ENCODE measurements at places on chromosomes 11 and 22.

DNA sequence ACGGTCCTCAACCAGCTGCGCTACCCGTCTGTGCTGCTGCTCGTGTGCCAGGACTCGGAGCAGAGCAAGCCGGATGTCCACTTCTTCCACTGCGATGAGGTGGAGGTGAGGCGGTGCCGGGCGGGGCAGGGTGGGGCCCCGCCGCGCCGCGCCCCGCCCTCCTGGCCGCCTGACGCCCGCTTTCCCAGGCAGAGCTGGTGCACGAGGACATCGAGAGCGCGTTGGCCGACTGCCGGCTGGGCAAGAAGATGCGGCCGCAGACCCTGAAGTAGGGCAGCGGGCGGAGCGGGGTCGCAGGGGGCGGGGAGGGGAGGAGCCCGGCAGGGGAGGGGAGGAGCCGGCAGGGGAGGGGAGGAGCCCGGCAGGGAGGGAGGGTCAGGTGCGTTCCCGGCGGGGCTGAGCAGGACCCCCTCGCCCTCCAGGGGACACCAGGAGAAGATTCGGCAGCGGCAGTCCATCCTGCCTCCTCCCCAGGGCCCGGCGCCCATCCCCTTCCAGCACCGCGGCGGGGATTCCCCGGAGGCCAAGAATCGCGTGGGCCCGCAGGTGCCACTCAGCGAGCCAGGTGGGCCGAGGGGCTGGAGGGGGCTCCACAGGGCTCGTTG lies 14.7 kb downstream of the EPS8L2 start:
- DNase-seq, result no peak

DNA sequence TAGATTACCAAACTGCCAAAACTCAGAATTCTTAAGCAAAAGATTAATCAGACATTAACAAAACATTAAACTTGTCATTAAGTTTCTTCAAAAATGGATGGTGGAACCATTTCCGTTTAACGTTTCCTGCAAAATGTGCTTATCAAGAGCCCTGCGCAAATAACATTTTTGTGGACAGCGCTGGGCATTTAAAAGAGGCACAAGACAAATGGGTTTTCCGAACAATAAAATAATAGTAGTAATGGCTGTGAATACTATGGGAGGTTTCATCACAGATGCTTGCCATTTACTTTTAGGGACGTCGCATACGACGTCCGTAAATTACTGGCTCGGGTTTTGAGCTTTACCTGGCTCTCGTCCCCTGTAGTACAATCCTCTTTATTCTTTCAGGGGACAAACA lies 1.1 kb downstream of the NPAT start:
- DNase-seq, result peak; percentile 13

GRCh38 chr22:41401781-41402648 lies 20.3 kb downstream of the TEF start:
- DNase-seq, result peak; percentile 52

DNA sequence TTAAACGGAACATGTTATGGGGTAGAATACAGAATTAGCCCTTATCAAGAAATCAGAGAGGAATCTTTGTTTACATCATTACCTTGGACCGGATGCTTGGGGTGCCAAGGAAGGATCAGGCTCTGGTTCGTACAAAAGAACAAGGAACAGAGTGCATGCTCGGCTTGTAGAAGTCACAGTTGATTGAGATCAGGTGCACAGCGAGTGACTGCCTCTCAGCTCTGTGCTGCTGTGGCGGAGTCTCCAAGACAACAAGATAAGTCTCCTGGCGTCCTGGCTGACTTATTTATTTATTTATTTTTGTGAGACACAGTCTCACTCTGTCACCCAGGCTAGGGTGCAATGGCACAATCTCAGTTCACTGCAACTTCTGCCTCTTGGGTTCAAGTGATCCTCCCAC lies 31.8 kb downstream of the GLB1L2 start:
- DNase-seq, result no peak

DNA sequence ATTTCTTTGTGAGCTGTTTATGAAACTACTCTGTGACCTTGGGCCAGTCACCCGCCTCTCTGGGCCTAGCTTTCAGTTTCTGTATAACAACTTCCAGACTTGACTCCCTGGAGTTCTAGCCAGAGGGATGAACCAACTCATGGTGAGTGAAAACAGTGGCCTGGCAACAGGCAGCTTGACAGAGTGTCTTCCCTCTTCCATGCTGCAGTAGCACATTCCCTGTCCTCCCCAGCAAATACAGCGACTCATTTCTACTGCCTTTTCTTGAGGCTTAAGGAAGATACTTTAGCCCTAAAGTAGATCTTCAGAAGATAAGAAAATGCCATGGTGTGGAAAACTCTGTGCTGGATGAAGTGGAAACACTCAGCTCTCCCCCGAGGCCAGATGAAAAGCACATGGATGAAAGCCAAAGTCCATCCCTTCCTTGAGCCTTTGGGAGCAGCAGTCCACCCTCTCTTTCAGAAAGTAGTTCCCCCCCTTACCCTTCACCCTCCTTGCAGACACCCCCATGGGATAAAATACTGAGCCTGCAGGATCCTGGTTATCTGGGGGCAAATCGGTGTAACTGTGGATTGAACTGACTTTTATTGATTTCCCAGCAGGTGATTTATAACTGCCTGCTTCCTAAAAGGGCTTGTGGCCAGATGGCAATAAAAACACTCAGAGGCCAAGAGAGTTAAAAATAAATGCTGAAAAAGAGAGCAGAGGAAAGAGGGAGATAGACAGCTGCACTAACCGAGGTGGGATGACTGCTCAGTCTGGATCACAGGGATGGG lies 24.1 kb downstream of the IRAG1 start:
- DNase-seq, result no peak

- DNase-seq, result no peak
These were observed 463 bp downstream of the TMEM126B start for GRCh38 chr11:85628771-85629341.

DNA sequence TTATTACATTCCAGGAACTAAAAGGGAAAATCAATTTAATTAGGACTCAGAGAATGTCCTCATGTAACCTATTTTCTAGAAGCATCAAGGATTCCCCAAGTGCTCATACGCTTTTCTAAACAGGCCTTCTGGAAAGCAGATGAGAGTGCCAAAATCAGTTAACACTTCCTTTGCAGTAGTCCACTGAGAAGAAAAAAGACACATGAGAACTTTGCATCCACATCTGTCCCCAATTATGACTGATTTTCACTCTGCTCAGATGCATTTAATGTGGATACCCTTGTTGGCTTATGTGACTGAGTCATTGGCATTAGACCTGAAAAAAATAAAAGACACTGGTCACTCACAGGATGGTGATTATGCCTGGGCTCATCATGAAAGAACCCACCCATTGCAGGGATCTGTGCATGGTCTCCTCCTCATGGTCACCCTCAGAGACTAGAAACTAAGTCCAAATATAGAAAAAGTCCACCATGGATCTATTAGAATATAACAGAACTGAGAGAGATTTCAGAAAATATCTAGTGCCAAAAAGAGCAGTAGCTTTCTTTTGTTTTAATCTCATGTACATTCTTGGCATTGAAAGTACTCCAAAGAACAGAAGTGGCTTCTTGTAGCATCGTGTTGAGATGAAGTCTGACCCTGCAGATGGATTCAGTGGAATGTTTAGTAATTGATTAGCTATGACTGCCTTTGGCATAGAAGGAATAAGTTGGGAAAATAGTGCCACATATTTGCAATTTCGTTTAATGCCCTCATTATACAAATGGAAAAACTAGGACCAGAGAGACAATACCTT lies 48.8 kb upstream of the FIBIN start:
- DNase-seq, result no peak

- no peak for DNase-seq
These were observed 3.1 kb downstream of the TMEM25 start for GRCh38 chr11:118533769-118534729.

GRCh38 chr11:225734-226453 lies 10.2 kb downstream of the SIRT3 start:
- no peak for DNase-seq

- DNase-seq, result no peak
These were observed 38.8 kb downstream of the GNB1L start for GRCh38 chr22:19815823-19816290.

DNA sequence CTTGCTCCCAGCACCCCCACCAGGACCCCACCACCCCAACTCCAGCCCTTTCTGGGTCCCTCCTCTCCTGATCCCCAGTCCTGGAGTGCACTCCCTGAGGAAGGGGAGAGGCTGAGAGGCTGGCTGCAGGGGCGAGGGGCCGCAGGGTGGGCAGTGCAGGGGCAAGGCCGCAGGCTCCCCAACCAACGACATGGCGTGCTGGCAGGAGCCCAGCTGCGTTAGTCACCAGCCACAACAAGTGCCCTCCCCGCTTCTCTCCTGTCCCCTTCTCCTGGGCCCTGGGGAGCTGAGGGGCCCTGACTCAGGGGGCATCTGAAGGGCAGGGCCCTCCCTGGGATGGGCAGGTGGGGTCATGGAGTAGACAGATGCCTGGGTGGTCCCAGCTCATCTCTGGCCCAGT lies 2.3 kb downstream of the CABP7 start:
- no peak for DNase-seq

DNA sequence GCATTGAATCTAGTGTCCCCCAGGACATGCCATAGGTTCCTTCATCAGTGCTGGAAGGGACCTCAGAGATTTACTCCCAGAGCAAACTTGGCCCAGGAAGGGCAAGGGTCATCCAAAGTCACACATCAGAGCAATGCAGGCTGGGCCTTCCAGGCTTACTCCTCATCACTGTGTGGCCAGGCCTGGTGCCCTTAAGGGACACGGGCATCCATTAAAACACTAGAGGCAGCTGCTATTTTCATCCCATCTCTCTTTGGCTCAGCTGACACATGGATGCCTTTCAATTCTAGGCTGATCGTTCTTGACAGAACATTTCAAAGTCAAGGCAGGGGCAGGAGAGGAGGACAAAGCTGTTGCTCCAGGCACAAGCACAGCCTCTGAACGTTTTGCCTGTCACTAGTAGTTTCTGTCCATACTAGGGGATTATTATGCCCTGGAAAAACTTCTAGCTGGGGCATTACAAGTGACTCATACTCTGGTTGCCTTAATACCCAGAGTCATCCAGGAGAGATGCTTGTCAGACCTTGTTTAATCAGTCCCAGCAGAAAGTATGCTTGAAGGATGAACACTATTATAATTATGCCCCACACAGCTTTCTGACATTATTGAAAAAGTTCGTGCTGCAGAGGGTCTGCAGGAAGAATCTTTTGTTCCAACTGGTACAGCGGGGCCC lies 240.3 kb downstream of the TENM4 start:
- no peak for DNase-seq
